Activated CD8-positive, alpha-beta memory T cell treated with anti-CD3 and anti-CD28 coated beads for 1 hour (primary cell): ENCODE measurements at places on chromosomes 12 and 14.

DNA sequence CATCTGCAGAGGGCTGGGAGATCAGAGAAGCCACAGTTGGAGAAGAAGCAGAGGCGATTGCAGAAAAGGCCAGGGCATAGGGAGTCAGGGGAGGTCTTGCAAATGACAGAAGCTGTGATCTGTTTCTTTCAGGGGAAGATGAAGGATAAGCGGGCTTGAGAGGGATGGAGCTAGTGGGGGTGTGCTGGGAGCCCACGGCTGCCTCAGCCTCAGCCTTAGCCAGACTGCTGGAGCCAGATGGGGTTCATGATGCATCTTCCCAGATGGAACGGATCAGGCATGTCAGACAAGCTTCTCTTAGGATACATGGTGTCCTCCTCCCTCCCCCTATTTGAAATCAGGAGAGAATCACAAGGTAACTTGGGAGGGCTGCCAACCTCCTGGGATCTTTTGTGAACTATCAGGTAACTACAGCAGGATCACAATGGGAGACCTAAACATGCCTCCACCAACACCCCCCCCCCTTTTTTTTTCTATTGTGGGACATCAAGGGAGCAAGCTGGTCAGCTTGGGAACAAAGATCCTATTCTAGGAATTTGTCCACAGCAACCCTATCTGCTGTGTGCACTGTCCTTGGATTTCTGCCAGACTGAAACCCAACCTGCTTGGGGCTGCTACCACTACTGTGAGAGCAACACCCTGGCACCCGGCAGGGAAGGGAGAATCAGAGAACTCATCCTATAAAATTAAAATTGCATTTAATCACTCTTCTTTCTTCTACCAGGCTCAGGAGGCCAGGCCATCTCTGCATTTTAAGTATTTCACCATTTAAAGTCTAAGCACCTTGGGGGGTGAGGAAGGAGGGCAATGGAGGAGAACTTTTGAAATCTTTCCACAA is 10.7 kb upstream of the ATP2A2 start:
- DNase-seq, result no peak

DNA sequence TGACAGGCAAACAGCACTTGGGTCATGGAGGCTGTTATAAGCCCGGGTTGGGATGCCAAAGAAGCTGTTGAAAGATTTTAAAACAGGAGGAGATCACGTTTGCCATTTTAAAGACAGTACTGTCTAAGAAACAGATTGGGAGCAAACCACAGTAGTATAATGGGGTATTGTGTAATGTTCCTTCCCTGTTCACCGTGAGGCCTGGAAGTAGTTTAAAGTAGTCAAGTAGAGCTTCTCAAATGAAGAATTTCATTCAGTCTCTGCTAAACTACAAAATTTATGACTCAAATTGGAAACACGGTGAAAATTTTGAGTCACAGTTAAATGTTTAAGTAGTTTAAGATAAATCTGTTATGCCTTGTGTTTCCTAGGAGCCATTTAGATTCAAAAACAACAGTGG is 35.8 kb downstream of the ATP2A2 start:
- DNase-seq, result no peak

GRCh38 chr14:91118511-91119068 is 4.7 kb downstream of the DGLUCY start:
- DNase-seq, result no peak

DNA sequence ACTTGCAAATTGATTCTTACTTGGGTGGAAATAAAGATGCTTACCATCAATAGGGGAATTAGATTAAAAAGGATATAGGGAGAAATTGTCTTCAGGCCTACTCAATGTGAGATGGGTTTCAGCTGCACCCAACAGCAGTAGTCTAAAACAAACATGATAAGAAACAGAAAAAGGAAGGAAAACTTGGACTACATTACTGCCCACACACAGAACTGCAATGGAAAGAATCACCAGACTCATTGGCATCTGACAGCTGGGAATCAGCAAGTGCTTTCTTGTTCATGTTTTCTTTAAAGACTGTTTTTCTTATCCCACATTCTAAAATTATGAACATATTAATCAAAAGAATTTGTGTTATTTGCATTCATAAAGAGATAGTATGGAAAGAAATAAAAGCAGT is 144.2 kb downstream of the LRIG3 start:
- no peak for DNase-seq

DNA sequence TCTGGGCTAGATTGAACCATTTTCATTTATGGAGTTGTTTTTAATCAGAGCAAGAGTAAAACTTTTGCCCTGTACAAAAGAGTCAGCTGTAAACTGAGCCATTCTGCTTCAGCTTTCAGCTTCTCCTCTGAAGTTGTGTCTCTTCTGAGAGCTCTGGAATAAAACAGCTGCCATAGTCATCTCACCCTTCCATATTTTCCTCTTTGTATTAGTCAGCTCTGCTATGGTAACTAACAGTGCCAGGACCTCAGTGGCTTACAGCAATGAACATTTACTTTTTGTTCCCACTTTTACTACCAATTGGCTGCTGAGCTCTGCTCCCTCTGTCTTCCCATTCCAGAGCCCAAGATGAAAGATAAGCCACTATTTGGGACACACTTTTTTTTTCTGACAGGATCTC is 178.5 kb downstream of the DAD1 start:
- DNase-seq, result no peak

DNA sequence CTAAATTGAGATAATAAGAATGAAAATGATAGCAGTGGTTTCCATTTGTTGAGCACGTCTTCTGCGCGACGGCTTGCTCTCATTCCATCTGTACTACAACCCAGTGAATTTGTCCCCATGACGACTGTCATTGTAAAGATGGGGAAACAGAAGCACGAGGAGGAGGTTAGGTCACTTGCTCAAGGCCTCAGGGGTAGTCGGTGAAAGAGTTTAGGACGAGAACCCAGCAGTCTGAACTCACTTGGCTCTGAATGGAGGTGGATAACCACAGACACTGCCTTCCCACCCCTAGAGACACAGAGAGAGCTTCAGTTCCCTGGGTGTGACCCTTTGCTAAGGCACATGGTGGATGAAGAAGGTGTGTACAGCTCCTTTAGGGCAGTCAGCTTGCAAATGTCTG is 30.9 kb upstream of the PLEKHG3 start:
- no peak for DNase-seq

DNA sequence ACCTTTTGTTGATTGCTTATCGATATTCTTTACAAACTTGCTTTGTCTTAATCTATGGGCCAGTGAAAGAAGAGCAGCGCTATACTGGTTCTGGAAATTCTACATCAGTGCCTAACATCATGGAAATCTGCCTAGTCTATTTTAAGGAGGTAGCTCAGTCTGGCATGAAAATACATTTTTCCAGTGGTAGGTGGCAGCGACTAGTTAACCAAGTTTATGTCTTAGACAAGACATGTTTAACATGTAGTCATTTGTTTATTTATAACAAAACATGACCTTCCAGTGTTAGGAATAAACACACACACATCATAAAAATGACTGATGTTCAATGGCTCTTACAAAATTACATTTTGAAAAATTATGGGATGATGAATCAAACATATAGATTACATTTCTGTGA is 336.0 kb upstream of the SOX5 start:
- no peak for DNase-seq

GRCh38 chr12:66188584-66189485 is at the start of gene IRAK3:
TSS of gene IRAK3 (plus strand) at chr12:66189214. CDS start at chr12:66189300, 86 bp downstream.
- no peak for DNase-seq

DNA sequence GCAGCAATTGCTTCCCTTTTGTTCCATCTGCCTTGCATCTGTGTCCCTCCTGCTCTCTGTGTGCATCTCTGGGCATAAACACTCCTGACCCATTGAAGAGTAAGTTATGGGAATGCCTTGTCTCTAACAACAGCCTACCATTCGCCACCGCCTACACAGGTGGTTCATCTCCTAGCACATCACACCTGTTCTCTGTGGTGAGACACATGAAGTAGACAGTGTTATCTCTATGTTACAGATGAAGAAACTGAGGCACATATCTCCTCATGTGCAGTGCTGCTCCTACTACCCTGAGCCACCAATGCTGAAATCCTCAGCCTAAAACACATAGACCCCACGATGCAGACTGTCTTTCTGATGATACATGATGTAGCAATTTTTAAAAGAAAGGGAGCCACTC is 77.6 kb downstream of the PITPNM2 start:
- no peak for DNase-seq

GRCh38 chr12:1666685-1667162 is 24.1 kb upstream of the ADIPOR2 start:
- no peak for DNase-seq

- DNase-seq, result no peak
Measured at GRCh38 chr14:73058922-73059673, 764 bp downstream of the RBM25 start.

DNA sequence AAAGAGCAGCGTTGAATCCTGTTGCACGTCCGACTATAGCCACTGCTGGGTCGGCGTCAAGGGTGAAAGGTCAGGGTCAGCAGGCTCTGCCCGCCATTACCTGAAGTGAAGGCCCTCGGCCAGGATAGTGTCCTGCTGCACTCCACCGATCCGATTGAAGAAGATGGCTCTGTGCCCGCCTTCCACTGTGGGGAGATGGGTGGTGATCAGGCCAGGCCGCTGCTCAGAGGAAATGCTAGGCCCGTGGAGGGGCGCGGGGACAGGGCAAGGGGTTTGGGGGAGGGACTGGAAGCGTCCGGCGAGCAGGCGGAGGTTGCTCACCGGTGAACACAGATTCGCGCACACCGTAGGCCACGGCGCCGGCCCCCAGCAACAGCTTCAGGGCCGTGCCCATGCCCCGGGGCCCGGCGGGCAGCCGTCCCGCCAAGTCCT is 352 bp downstream of the PHB2 start:
- no peak for DNase-seq

DNA sequence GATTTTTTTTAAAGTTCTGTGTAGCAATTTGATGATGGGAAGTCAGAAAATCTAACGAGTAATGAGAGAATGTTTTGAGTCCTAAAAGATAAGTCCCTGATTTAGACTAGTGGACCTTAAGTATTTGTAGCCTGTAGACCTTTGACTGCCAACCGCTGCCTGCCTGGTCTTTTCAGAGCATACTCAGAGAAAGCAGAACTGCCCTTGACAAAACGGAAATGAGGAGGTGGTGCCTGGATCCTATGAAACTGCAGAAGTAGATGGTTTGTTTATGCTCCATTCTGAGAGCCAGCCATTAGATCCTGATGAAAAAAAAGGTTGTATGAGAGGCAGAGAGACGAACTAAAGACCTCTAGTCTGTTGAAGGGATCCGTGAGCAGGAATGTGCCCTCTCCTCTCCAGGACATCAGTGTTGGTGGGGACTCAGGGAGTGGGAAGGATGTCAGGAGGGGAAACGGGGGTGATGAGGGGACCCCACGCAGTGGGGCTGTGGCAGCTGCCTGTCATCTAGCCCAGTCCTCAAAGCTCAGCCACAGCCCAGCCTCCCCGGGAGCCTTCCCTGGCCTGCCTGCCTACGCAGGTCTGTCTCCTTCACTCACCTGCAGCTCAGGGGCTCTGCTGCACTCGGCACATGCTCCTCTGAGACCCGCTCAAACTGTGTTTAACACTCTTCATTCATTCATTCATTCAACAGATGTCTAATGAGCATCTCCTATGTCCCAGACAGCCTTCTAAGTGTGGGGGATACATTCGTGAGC is 447.5 kb downstream of the AACS start:
- no peak for DNase-seq

GRCh38 chr14:104130974-104131651 is 7.3 kb upstream of the KIF26A start:
- no peak for DNase-seq

GRCh38 chr12:105801351-105801750 is 337.4 kb downstream of the NUAK1 start:
- no peak for DNase-seq

DNA sequence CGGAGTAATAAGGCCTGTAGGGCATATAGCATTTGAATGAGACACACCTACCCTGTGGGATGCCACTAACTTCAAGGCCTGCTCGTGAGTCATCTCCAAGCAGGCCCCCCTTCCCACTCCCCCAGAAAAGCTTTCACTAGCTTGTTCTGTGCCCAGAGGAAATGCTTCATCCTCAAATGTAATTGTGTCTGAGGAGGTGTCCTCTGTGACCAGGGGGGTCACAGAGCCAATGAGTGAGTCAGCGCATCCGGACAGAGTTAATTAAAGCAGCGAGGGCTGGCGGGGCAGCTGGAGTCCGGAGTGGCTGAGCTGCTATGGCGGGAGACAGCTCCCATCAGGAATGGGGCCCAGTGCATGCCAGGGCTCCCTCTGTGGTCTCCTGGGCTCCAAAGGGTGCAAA is 27.0 kb upstream of the ESRRB start:
- no peak for DNase-seq

GRCh38 chr12:48422060-48422459 is 50.3 kb upstream of the ANP32D start:
- DNase-seq, result no peak

- no peak for DNase-seq
Measured at GRCh38 chr12:30595742-30596141, 99.9 kb downstream of the IPO8 start.

DNA sequence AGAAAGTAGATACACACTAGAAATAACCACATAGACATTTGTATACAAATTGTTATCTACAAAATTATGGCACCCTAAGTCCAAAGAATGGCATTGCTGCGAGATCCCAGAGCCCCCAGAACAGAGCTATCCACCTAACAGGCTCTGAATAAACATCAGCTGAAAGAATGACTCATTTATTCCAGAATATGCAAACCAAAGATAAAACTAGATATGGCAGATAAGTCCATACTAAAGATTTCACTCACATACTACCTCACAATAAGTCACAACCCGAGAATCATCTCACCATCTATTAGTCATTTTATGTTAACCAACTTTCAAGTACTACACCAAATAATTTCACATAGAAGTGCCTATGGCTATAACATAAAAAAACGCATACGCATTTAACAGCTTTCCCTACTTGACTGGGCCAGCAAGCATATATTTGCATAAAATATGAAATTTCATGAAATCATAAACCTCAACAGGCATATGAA is 5.6 kb downstream of the CNIH1 start:
- no peak for DNase-seq

DNA sequence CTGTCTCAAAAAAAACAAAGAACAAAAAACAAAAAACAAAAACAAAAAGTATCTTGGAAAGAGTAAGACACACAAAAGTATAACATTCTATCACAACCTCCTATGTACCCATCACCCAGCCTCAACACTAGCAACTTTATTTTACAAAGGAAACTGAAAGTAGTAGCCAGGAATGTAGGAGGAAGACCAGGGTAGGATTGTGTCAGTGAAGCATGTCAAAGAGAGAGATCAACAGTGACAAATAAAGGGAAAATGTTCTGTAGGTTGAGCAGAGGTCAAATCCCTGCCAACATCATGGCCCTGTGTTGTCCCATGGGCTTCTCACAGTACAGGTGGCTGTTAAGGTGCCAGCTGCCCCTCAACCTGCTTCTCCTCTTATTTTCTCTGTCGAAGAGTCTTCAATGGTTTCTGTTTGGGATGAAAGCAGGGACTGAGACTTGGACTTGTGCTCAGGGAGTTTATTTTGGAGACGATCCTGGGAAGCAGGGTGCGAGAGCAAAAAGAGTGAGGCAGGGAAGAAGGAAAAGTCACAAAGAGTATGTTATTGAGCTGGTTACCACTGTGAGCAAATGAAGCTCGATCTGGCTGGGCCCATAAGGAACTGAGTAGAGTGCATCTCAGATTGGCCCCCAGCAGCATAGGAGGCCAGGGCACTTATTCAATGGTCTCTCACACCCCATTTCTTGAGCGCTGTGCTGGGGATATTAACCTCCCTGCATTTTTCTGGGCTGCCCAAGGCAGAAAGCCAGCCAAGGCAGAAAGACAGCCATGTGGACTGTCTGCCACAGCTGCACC is 29.4 kb upstream of the CTDSP2 start:
- DNase-seq, result no peak

- DNase-seq, result no peak
Measured at GRCh38 chr12:67633708-67634107, 14.8 kb upstream of the DYRK2 start.

- no peak for DNase-seq
Measured at GRCh38 chr14:104509673-104510072, 69.9 kb upstream of the C14orf180 start.
